ENCODE measurements at places on chromosomes 12 and 14.

DNA sequence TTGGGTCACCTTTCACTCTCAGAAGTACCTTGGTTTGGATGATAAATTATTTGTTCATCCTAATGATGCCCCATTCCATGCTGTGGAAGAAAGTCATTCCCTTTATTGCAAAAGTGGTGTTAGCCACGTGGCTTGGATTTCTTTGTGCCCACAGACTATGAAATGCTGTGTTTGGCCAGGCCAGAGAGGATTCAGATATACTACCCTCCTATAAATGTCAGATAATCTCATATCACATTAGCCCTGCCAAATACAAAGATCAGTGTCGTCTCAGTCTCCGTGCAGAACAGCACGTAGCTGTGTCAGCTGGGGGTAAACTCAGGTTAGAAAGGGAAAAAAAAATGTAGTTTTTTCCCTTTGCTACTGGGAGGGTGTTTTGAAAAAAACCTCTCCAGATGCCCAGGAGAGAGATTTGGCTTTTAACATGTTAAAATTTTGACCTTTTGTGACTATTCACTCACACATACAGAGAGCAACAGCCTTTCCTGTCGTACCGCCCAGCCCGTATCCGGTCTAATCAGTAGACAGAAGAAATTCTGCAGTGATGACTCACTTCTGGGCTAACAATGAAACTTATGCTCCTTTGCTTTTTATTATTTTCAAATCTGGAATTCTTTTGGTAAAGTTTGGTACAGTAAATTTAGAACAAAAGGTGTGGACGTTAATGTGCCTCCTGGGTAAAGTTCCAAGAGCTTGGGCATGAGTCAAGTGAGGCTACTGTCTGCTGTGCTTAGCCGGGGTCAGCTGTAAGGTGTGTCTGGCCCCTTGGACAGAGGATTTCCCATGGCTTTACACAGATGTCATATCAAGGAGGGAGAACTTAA, 8.5 kb upstream of the PTPRB start:
- peak; percentile 35 for DNase-seq

DNA sequence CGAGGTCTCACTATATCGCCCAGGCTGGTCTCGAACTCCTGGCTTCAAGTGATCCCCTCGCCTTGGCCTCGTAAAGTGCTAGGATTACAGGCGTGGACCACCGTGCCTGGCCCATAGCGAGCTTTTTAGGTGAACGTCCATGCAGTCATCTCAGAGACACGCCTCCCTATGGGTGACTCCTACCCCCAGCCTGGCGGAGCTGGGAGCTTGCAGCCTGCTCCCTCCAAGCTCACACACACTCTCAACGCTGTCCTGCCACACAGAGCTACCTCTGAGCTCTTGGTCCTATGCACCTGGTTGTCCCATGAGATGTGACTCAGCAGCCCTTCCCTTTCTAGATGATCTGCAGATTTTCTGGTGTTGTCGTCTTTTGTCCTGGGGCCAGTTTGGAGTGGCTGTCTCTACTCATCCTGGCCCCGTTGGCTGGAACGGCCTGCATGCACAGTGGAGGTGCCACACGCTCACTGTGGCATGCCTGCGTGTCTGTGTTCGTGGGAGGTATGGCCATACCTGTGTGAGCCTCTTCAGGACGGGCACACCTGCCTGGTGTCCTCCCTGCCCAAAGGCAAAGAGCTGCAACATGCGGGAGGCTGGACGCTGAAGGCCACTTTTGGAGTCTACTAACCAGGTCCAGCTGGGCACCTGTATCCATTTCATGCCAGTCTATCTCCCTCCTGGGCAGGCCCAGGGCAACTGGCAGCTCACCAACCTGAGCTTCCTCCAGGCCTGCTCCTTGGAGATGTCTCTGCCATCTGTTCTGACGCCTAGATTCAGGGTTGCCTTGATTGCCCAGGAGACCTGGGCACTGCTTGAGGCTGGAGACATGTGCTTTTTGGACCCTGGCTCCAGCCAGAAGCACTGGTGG, 18.1 kb downstream of the CABP1 start:
- peak; percentile 87 for DNase-seq

DNA sequence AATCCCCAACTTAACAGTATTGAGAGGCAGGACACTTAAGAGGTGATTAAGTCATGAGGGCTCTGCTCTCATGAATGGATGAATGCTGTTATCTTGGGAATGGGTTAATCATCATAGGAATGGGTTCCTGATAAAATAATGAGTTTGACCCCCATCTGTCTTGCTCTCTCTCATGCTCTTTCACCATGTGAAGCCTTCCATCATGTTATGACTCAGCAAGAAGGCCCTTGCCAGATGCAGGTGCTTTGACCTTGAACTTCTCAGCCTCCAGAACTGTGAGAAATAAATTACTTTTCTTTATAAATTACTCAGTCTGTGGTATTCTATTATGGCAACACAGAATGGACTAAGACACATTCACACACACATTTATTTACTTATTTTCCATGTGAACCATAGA, 89.0 kb upstream of the PPM1H start:
- DNase-seq: no peak

GRCh38 chr12:90323217-90323616, 614.6 kb upstream of the ATP2B1 start:
- no peak for DNase-seq

- DNase-seq: no peak
Measured at GRCh38 chr14:21804981-21805380, 131.4 kb upstream of the OR4E1 start.
